ENCODE measurements at places on chromosomes 11 and 22.

DNA sequence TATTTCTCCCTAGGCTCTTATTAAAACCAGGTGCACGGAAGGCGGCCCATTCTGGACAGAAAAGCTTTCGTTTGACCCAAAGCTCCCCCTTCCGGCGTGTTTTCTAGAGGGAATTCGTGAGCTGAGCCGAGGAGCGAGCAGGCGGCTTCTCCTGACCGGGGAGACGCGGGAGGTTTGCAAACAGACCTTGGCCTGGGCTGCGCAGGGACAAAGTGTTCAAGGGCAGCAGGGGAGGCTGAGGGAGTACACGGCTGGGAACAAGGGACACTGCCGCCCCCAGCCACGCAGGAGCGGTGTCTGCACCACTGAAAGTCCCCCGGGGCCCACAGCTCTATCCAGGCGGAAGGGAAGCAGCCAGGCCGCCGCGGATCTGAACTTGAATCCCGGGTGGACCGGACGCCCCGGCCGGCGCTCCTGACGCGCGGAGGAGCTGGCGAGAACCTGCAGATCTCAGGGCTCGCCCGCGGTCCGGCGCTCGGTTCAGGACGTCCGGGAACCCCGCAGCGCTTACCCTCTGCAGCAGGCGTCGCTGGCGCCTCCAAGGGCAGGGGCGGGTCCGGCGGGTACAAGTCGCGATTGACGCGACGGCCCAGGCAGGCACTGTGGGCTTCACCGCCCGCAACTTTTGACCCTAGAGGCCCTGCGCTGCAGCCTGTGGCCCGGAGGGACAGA lies 101.9 kb downstream of the WT1 start:
- no peak for DNase-seq

GRCh38 chr11:102452461-102453301 lies at the start of gene TMEM123:
Gene TMEM123, minus strand, starts transcription at chr11:102452765. Its CDS starts 142 bp downstream, at chr11:102452623.
- DNase-seq = peak; percentile 84

- no peak for DNase-seq
These were observed 23.9 kb upstream of the ZC3H12C start for GRCh38 chr11:110069158-110069737.

DNA sequence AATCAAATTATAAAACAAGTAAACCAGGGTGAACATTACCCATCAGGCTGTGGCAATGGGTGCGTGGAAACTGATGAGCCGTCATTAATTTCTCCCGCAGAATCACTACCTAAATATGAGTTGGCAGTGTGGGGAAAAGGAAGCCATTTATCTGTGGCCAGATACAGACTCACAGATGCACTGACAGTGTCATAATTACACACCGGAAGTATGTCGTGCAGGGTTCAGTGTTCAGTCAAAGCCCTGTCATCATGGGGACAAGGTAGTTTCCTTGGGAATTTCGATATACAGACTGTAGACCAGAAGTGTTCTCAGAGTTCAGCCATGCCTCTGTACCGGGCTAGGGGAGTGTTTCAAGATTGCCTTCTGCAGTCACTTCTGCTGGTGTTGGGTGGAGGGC lies 119.2 kb upstream of the SEZ6L start:
- DNase-seq = no peak

DNA sequence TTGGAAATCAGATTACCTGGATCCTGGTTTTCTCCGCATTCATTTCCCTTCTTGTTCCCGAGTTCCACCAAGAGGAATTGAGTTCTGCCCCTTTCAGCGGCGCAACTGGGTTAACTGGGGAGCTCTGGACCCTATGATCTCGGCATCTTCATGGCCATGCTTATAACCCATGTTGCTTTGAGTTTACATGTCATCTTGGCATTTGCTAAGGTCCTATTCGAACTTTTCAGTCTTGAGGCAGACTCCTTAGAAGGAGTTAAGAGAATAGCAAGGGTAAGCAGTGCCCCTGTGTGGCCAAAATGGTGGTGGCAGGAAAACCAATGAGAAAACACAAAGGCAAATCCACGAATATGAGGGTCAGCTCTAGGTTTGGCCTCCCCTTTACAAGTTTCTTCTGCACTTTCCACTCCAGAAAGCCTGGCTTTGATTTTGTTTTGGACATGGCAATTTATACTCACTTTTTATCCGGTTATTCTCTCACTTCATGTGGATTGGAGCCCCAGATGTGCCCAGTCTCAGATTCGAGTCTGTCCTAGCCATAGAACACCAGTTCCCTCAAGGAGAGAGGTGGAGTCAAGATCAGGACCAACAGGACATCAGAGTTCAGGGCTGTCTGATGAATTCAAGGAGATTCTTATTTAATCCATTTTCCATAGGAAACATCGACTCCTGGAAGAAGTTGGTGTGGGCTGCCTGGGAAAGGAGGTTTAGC lies 55.3 kb upstream of the FBXO3 start:
- peak; percentile 19 for DNase-seq

GRCh38 chr11:19703211-19703610 lies 9.4 kb upstream of the NAV2 start:
- DNase-seq = no peak

GRCh38 chr11:27864091-27864491 lies 163.8 kb upstream of the BDNF start:
- DNase-seq = no peak

DNA sequence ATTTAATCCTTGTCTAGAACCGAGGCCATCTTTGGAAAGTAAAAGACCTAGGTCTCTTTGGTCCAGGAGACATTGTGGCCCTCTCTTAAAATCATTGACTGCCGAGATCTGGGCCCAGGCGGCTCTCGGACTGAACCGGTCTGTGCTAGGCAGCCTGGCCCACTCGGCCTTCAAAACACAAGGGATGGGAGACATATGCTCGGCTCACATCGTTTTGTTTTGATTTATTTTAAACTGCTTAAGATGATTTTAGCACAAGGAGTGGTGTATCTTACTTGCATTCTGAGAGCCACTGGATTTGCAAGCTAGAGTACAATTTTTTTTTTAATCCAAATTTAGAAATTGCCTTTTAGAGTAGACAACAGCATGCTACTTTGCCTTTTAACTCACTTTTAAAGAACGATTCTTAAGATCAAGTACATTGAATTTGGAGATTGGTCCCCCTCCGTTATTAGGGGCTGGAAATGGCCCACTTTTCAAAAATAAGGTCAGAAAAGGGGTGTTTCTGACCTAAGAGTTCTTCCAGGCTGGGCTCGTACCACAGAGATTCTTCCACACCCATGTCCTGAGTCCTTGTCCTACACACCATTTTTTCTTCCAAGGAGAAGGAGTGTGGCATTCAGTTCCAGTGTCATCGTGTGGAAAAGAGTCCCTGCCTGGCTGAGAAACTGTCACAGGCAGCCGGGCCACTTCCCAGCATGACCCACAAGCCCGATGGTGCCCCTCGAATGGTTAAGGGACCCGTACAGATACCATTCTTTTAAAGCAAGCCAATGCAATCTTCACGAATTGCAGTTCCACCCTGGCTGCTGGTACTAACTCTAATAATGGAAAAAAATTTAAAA lies 80.5 kb upstream of the WNT7B start:
- DNase-seq = no peak

- DNase-seq = no peak
These were observed 30.6 kb downstream of the PISD start for GRCh38 chr22:31631436-31631835.

- no peak for DNase-seq
These were observed 19.4 kb downstream of the RNF185 start for GRCh38 chr22:31179345-31179744.

DNA sequence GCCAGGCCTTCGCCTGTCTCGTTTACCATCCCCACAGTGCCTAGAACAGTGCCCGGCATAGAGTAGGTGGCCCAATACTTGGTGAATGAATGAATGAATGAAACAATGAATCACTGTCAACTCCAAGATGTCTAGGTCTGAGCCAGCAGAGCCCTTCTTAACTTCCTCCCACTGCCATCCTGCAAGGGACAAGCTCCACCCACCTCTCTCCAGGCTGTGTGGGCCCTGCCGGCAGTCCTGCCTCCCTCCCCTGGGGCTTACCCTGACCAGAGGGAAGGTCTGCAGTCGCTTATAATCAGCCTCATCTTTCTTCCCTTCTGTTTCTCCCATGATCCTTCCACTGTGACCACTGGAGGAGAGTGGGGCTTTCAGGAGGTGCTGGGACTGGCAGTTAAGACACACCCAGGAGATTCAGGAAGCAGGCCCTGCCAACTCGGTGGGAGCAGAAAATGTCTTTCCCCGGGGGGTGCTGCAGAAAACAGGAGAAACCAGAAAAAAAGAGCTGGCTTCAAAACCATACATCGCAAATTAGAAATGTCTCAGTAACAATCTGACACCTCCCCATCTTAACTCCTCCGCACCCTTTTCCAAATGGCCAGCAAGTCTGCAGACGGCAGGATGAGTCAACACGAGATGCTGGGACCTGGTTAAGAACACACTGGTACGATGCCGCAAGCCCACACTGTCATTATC lies 11.4 kb downstream of the DNAL4 start:
- no peak for DNase-seq

DNA sequence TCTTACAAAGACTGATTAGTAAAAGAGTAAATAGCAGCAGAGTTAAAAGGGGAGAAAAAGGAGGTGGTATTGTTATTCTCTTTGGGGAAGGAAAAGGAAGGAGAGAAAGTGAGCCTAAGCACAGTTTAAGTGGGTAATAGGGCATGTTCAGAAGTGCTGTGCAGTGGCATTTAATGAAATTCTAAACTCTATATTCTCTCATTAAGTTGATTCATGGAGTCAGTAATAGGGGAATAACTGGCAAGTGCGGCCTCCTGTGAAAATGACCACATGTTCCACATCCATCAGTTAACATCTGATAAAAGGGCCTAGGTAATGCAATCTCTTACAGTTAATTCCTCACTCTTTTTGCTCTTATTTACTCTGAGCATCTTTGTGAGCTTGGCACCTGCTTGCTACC lies 516.7 kb downstream of the JRKL start:
- DNase-seq = no peak

GRCh38 chr22:32858121-32858703 lies 56.7 kb downstream of the TIMP3 start:
- no peak for DNase-seq

DNA sequence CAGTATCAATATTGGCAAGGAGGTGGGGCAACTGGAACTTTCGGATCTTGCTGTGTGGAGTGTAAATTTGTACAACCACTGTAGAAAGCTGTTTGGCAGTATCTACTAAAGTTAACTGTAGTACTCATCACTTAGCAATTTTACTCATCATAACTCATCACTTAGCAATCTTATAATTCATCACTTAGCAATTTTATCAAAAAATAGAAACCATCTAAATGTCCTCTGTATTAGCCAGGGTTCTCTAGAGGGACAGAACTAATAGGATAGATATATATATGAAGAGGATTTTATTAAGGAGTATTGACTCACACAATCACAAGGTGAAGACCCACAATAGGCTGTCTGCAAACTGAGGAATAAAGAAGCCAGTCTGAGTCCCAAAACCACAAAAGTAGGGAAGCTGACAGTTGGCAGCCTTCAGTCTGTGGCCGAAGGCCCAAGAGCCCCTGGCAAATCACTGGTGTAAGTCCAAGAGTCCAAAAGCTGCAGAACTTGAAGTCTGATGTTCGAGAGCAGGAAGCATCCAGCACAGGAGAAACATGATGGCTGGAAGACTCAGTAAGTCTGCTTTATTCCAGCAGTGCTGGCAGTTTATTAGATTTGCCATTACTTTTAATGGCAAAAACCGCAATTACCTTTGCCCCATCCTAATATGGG lies 92.9 kb upstream of the USP47 start:
- no peak for DNase-seq

DNA sequence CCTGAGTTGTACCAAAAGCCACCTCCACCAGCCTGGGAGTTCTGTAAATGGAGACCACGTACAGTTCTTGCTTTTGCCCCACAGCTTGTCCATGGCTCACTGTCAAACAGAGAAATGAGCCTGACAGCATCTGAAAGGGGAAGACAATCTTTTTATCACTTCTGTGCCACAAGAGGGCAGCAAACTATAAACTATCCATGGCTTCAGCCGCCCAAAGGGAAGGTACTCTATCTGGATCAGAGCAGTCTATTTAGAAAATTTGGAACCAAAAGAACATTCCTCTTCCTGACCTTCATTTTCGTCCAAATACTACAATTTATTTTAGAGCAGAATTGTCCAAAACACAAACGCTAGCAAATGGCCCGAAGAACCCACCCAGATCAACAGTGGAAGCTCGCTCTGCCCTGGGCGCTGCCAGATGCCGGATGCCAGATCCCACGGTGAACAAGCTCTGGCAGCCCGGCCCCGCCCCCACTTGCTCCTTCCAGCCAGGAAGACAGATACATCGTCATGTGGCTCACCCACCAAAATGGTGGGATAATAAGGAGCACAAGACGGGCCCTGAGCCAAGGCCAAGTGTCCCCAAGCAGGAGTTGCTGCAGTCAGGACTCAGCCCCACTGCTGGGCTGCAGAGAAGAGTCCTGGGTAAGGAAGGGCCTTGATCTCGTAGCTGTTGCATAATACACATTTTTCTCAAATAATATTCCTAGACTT lies 23.9 kb upstream of the SCGB1A1 start:
- no peak for DNase-seq

- DNase-seq = no peak
These were observed 3.4 kb downstream of the FOLR3 start for GRCh38 chr11:72138821-72139390.

DNA sequence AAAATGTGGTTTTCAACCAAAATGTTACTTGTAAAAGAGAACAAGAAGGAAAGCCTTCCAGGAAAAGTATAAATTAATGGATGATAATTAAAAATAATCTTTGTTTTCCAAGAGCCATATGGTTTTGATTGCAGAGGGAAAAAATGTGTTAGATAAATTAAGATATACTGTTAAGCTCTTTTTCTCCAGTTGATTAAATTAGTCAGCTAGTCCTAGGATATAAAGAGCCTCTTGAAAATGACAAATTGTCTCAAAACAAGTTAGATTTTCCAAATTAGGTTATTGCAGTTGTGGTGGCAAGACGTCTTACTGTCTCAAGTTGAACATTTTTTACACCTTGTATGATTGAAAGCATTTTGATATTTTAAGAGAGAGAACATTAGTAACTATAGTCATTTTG lies 110.9 kb downstream of the DYNC2H1 start:
- no peak for DNase-seq

- DNase-seq = no peak
These were observed 1027.7 kb upstream of the CCDC90B start for GRCh38 chr11:84313830-84314359.

DNA sequence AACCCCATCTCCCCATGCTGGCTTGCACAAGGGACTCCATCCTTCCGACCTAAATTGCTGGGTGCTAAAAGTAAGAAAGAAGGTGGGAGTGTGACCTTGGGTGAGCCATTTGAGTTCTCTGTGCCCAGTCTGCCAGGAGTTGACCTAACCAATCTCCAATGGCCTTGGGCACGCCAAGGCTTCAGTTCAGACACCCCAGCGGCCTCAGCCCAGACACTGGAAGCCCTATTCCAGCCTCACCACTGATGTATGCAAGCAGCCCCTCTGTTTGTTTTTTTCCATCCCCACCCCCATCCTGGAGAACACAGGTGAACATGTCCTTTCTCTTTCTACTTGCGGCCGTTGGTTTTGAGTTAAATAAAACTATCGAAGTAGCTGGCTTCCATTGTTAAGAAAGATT lies 31.9 kb downstream of the MYH9 start:
- no peak for DNase-seq

GRCh38 chr22:46753360-46753759 lies 9.1 kb upstream of the TBC1D22A start:
- no peak for DNase-seq

GRCh38 chr22:50047346-50047745 lies 10.8 kb downstream of the TTLL8 start:
- DNase-seq = no peak

GRCh38 chr11:85718126-85718943 lies 32.3 kb upstream of the CCDC89 start:
- no peak for DNase-seq

GRCh38 chr11:88511006-88511405 lies 173.5 kb upstream of the CTSC start:
- no peak for DNase-seq

- no peak for DNase-seq
These were observed 136.5 kb downstream of the TRIM29 start for GRCh38 chr11:120001178-120002090.
